ENCODE measurements at places on chromosomes 3 and 15.

DNA sequence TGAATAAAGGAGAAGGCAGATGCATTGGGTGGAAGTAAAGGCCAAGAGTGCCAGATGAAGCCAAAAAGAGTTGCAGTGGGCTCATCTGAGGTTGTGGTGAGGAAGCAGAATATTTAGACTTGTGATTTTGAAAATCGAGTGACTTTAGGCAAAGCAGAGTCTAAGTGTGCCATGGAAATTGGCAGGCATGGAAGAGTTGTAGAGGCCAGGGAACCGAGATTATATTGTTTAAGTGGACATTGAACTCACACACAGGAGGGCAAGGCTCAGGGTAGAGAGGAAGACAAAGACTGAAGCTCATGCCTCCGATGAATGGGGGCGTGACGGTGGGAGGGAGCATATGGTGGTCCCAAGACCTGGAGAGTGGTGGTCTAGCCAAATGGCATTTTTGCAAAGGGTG lies 347.5 kb downstream of the EPHB1 start:
- no peak for DNase-seq

- DNase-seq: no peak
Measured at GRCh38 chr3:138019281-138020069, 9.5 kb downstream of the CLDN18 start.

DNA sequence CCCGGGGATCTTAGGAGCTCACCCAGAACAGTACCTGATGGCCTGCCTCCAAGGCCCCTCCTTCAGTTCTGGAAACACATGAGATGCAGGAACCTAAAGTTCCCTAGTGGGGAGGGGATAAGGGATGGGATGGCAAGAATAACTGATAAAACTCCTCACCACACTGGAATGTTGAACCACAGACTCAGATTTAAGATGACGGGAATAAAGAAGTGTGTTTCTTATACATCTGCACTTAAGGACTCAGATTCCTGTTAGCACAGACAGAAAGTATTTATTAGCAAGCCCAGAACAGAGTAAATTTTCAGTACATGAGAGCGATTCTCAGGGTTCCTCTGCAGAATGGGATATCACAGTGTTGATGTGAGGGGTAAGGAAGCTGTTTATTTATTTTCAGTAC lies 245.2 kb downstream of the TLE3 start:
- no peak for DNase-seq

- no peak for DNase-seq
Measured at GRCh38 chr3:185188816-185189215, 36.0 kb upstream of the C3orf70 start.

- DNase-seq: no peak
Measured at GRCh38 chr3:38149708-38150107, 11.2 kb downstream of the MYD88 start.

DNA sequence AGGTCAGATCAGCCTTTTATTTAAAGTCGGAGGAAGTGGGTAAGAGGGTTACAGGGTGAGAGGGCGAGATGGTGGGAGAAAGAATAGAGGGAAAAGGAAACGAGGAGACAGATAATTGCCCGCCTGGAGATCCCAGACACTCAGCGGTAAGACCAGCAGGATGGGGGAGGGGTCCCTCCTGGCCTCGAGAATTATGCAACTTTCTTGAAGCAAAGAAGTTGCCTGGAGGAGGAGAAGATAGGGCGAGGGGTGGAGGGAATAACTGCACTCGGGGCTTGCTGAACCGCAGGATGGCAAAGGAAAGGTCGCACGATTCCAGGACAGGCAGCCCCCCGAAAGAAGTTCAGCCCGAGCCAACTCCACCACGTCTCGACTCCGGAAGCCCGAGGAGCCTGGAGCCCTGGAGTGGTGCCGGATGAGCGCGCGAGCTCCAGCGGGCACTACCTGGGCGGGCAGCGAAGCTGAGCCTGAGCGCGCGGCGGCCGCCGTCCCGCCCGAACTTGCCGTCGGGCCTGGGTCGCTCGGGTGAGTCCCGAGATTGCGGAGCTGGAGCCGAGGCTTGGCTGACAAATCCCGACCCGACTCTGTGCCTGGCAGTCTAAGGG lies 402 bp downstream of the WWTR1 start:
- DNase-seq: peak; percentile 14

GRCh38 chr3:27221264-27221932 lies 147.8 kb downstream of the NEK10 start:
- DNase-seq: no peak

- no peak for DNase-seq
Measured at GRCh38 chr3:99620976-99621375, 17.4 kb upstream of the COL8A1 start.

DNA sequence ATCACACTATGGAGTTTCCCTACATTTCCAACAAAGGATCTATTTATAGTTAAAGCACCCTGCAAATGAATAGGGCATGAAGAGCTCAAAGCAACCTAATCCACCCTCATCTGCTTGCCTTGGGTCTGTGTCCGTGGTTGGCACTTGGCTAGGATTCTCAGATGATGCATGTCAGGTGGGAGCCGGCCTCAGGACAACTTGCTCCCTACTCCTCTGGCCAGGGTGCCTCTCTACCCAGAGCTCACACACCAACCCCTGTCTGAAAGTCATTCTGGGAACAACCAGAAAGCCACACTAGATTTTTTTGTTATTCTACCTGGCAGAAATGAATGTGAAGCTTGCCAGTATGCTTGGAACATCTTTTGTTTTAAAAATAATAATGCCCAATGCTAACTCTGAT lies 13.2 kb downstream of the ARHGEF3 start:
- DNase-seq: no peak

DNA sequence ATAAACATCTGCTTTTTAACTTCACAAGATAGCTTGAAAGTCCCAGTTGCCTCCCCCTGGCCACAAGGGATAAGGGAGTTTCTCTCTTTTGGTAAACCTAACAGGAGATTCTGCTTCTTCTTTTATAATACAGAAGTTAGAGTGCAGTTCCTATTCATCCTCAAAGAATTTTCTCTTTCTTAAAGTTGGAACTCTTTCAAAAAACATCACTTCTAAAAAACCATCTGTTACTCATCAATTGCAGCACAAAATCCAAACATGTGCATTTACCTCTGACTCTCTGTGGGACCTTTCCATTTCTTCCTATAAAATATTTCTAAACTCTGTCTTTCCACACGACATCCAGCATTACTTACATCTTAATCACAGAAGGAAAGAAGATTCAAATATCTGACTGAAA lies 5.1 kb downstream of the DPH6 start:
- DNase-seq: no peak

DNA sequence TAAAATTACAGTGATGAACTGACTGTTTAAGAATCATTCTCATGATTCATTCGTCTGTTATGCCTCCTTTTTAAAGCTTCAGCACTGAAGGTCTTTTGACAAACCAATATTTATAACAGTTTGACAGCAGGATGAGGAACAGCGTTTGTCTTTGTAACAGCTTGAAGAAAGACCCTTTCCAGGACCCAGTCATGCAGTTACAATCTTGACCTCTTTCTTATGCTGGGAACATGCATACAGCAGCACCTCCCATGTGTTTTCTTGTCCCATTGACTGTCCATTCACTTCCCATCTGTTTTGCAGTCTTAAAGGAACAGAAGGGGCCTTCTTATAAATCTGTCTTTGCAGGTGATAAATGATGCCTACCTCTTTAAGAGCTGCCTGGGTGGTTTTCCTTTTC lies 87.2 kb downstream of the OPA1 start:
- DNase-seq: no peak

GRCh38 chr3:22475665-22476240 lies 724.7 kb upstream of the ZNF385D start:
- no peak for DNase-seq

- no peak for DNase-seq
Measured at GRCh38 chr3:149589332-149589731, 68.5 kb downstream of the WWTR1 start.

DNA sequence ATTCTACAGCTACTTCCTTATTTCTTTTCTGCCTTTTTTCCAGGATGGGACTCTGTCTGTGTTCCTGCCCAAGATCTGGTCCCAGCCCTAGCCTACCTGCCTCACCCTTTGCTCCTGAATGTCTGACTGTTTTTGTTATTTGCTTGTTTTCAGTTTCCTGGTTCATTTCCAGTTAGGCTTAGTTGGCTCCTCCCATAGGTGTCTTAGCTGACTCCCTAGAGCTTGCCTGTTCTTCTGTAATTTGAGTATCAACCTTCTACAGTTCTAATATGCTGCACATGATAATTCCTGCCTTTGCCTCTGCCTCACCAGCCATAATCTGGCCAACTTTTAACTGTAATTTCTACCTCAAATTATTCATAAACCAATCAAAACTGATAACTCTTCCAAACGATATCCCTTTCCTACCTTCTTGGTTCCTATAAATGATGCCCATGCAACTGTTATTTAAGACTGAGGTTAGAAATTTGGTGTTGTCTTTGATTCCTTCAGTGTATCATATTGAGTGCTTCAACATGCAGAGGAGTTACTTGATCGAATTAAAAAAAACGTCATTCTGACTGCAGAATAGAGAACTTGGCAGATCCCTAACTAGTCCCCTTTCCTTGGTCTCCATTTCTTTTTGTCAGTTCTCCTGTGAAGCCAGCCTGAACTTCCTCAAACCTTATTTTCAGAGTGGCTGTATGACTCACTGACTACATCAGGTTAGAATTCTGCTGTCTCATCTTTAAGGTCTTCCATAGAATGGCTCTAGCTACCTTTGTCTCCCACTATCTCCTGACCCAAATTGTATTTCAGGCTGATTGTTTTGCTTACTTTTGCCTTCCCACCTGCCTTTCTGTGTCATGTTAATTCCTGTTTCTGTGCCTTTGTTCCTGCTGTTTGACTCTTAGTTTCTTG lies 8.4 kb downstream of the GOLM2 start:
- no peak for DNase-seq

DNA sequence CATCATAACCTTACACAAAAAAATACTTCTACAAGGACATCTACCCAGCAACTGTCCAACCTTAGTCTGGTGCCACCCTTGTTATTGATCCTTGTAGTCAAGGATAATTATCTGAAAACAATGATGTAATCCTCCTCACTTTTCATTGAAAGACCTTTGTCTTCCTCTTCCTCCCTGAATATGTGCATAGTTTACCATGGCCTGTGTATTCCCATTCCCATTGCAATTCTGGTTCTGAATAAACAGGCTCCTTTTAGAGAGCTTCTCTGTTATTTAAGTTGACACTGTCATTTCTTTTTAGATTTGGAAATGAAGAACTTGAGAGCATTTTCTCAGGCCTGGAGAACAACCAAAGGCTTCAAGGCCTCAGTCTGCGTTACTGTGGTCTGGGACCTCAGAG lies 53.3 kb upstream of the RNF7 start:
- no peak for DNase-seq

Data from stimulated activated CD4-positive, alpha-beta T cell treated with anti-CD3 and anti-CD28 coated beads, Interleukin-15, amount 100 ng/mL, for 48 hours (primary cell).